Activated naive CD4-positive, alpha-beta T cell treated with anti-CD3 and anti-CD28 coated beads, Interleukin-2, amount 50 U/mL, for 16 hours (primary cell): ENCODE measurements at places on chromosomes 2 and 18.

DNA sequence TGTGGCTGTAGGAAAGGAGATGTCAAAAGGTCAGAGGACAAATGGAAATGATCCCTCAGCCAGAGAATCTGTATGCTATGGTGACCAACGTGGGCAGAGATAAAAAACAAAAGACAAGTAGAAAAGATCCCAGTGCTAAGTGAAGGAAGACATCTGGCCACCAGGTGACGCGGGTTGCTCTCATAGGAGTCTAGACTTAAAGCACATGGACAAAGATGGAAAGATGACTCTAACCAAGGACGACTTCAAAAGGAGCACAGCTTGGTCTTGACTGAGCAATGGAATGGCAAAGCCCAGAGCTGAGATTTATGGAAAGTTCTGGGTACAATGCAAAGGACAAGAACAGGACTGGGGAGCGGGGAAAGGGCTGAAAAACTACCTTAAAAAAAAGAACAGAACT, 96.8 kb downstream of the CLIP4 start:
- DNase-seq = no peak

DNA sequence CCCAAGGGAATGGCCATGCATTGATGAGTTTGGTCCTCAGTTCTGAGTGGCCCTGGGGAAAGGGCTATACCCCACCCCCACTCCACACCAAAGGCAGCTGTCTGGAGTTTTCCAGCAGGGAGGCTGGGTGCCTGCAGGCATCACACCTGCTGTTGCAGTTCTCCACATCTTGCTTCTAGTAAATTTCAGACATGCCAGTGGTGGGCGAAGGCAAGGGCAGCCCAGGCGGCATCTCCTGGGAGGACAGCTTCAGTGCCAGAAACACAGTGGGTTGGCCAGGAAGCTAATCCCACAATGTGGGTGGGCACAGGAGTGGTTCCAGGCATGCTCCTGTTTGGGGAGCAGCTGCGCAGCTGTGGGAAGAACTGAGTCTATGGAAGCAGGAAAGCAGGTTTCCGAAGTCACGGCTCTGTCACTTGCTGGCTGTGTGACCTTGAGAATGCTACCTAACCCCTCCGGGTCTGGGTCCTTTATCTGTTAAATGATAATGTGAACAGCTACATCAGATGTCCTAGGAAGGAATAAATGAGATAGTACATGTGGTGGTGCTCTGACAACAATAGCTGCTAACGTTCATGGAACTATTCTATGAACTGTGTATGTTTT, 84.6 kb upstream of the SPTBN1 start:
- no peak for DNase-seq

GRCh38 chr18:37156330-37156942, 327.5 kb downstream of the KIAA1328 start:
- no peak for DNase-seq

- DNase-seq = no peak
Observed at GRCh38 chr2:73821227-73821626, 7.5 kb upstream of the STAMBP start.

GRCh38 chr18:63082366-63083019, 237.1 kb downstream of the BCL2 start:
- DNase-seq = no peak

GRCh38 chr2:209900638-209901037, 101.8 kb upstream of the RPE start:
- DNase-seq = no peak

DNA sequence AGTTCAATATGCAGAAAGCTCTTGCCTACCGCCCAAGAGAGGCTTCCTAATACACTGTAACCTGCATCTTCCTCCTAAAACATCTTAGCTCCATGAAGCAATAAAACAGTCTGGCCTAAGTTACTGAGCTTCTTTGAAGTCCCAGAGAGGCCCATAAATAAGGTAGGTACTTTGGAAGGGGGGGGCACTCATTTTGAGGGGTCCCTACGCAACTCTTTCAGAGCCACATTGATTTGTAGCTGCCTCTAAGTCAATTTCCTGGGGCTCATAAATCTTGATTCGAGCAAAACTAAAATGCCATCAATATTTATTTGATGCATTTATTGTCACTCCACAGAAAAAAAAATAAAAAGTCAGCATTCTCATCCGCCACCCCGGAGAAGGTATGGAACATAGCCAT, 60.4 kb upstream of the SIX2 start:
- no peak for DNase-seq

DNA sequence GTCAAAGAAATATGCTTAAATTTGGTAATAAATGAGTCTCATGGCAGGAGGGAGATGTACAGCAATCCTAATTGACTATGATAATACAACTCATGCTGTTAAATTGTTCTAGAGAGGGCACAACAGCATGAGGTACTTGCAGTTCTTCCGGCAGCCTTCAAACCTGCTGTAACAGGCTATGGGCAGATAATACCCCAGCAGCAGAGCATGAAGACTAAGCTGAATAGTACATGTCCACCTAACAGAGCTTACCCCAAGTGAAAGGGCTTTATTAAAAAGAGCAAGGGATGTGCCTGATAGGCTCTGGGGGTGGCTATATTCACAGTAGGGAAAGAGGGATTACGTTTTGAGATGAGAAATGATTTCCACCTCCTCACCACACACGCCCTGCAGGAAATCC, 28.9 kb downstream of the MRO start:
- no peak for DNase-seq

DNA sequence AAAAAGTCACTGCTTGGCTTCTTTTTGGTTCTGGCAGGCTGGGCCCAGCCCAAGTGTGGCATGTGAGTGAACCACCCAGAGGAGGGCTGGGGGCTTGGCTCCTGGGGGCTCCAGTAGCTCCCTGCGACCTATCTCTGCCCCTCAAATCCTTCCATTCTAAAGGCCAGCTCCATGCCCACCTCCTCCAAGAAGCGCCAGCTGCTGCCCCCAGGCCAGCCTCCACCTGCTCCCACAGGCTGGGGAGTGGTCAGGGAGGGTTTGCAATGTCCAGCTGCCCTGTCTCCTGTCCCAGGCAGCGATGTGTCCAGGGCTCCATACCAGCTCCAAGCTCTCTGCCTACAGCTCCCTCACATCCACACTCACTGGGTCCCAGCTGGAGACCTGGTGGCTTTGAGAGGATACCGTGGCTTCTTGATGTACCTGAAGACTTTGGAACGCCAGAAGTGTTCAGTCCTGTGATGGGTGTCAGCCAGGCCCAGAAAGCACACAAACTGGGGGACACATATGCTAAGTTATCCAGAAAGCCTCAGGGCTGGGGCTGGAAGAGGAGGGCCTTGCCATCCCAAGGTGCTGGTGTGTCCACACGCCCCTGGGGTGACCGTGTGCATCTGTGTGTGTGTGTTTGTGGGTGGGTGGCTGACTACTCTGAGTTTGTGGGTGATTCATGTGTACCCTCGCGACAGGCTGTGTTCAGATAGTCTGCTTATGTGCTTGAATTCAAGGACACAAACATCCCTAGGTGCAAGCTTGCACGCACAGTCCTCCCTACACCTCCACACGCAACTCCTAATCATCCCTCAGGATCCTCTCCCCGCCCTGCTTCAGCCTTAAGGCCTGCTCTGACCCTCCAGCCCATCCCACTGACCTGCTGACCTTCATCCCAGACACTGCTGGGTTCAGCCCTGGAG, 33.4 kb downstream of the ZFP36L2 start:
- no peak for DNase-seq

DNA sequence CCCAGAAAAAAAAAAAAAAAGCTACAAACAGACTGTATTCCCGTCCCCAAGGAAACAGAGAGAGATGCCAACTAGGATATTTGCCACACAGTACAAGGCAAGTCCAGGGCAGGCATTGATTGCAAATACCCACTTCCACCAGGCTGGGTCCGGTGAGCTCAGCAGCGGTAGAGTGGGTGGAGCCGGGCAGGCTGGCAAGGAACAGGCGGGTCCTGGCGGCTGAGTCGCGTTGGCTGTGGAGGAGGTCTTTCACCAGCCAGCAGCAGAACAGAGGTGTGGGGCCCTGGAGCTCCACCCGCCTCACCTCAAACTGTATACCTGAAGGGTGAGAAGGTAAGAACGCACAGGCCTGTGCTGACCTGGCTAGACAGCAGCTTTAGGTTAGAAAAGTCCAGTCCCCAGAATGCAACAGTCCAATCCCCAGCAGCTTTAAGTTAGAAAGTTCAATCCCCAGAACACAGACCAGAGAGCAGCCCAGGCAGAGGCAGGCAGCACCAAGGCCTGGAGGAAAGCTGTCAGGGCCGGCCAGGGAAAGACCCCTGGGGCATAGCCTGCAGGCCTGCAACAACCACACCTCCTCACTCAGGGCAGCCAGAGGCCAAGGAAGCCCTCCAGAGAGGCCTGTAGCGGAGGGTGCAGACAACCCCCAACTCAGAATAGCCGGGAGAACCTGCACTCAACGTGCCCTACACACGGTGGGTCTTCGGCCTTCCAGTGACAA, 21.9 kb upstream of the MTERF4 start:
- no peak for DNase-seq

DNA sequence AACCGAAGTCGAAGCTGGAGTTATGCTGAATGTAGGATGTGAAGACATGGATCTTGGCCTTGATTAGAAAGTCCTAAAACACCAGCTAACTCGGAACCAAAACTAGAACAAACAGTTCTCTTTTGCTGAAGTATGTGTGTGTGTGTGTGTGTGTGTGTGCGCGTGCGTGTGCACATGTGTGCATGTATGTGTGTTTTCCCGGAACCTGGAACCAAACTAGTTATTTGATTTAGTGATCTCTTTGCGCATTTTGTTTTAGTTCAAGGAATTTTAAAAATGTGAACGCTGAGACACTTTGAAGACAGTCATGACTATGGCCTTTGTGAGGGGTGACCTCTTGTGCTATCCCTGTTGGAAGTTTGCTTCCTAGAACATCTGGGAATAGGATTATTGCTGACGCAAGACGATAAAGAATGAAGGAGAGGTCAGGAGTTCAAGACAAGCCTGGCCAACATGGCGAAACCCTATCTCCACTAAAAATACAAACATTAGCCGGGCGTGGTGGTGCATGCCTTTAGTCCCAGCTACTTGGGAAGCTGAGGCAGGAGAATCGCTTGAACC, 23.8 kb downstream of the FHL2 start:
- no peak for DNase-seq

DNA sequence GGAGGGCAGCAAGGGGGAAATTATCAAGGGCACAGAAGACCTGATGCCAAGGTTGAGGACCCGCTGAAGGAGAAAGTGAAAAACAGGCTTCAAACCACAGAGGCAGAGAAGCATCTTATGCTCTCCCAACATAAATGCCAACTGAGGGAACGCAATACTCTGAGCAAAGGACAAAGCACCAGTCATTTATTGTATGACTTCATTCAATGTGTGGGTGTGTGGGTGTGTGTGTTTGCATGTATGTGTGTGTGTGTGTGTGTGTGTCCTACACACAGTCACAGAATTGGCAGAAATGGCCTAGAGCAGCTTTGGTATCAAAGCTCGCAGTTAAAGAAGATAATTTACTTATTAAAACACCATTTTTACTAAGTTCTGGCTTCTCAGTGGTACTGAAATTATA, 51.4 kb downstream of the UXS1 start:
- no peak for DNase-seq

GRCh38 chr2:203498161-203498560, 36.9 kb downstream of the RAPH1 start:
- DNase-seq = no peak

DNA sequence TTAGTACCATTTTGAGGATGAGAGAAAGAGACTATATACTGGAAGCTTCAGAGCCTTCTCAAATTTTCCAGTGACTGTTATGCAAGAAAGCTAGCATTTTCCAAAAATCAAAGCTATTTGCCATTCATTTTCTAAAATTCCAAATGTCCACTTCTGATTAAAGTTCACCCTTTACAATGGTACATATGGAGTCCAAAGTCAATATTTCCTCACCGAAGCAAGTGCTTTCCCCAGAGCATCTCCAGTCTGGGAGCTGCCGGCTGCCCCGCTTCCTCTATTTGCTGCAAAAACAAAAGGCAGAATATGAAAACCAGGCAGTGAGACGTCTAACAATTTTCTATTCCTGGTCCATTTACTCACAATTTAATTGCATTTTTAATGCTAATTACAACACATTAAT, 302.0 kb upstream of the CCDC68 start:
- DNase-seq = no peak

- no peak for DNase-seq
Observed at GRCh38 chr2:86216575-86217555, 17.6 kb downstream of the MRPL35 start.

DNA sequence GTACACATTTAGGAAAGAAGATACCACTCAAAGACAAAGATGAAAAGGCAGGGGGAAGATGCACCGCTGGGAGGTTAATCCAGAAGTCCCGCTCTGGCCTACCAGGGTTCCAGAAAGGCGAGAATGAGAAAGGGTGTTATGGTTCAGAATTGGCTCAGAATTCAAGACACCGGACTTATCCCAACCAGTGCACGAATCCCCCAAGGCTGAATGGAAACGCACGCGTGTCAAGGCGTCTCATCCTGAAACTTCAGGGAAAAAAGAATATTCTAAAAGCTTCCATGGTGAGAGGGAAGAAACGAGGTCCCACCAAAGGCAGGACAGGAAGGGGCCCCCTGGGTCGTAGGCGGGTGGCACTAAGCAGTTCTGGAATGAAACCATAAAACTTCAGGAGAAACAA, 71.9 kb downstream of the SLC66A2 start:
- DNase-seq = no peak

GRCh38 chr18:79794846-79795245, 2.9 kb upstream of the KCNG2 start:
- no peak for DNase-seq

GRCh38 chr18:36337679-36338402, 40.3 kb downstream of the FHOD3 start:
- no peak for DNase-seq

DNA sequence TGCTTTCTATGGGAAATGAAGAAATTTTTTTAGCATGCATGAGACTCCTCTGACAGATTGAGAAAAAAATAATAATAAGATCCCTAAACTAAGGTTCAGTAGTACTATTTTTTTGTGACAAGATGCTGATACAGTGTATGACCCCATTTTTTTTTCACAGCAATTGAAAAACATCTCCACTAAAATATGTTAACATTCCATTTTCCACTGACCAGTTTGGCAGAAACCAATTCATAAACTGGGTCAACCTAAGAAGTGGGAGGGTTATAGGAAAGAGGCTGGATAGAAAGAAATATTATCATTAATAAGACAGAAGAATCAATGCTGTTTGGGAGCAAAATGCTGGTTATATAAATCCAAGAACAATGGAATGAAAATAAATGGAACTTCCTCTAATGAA, 182.7 kb downstream of the ANTXR1 start:
- no peak for DNase-seq

DNA sequence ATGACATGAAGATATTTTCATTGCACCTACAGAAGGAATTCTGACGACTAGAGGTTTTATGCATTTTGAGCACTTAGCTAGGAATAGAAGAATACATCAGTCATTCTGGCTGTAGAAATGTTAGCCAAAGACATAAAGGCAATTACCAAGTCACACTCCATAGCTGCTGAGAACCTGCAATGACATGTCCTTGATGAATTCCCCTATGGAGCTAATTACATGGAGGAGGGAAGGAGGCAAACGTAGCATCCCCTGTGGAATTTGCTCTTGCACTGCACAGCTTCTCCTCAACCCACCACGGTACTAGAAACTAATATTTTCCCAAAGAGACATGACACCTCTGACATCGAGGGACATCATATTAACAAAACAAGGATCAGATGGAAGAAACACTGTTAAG, 174.0 kb upstream of the SESTD1 start:
- DNase-seq = no peak

- peak; percentile 94 for DNase-seq
Observed at GRCh38 chr2:230905448-230906421, 19.3 kb downstream of the GPR55 start.
